Islet precursor cell (in vitro differentiated cells): ENCODE measurements at places on chromosomes 12 and 14.

- peak; percentile 77 for DNase-seq
Observed at GRCh38 chr14:20530771-20531571, 25.6 kb downstream of the RNASE10 start.

GRCh38 chr12:24478254-24478653 lies 470.6 kb downstream of the BCAT1 start:
- no peak for DNase-seq

- peak; percentile 66 for DNase-seq
Observed at GRCh38 chr12:123085730-123086487, 65.0 kb downstream of the PITPNM2 start.

- DNase-seq = no peak
Observed at GRCh38 chr12:54984658-54985376, at the start of gene TESPA1. Gene TESPA1, minus strand, starts transcription at chr12:54984762. Its CDS starts 10,200 bp downstream, at chr12:54974562.

DNA sequence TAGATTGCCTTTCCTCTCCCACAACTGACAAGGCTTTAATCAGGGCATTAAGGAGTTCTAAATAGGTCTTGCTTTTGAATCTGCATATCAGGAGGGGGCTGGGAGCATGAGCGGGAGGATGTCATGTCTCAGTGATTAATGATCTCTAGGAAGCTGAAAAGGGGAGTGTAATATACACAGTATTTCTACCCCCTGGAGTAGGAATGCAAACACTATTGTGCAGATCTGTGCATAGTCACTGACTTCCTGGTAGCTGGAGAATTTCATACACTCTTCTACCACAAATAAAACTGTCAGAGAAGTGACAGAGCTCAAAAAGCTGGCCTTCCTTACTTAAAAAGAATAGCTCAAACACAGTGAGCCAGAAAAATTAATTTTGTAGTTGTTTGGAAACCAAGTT lies 65.8 kb downstream of the RIC8B start:
- DNase-seq = no peak

- DNase-seq = no peak
Observed at GRCh38 chr12:42372154-42372791, 46.3 kb downstream of the PPHLN1 start.
